Hindlimb muscle (tissue), 1 donor: ENCODE measurements at places on chromosomes 5 and 9.

DNA sequence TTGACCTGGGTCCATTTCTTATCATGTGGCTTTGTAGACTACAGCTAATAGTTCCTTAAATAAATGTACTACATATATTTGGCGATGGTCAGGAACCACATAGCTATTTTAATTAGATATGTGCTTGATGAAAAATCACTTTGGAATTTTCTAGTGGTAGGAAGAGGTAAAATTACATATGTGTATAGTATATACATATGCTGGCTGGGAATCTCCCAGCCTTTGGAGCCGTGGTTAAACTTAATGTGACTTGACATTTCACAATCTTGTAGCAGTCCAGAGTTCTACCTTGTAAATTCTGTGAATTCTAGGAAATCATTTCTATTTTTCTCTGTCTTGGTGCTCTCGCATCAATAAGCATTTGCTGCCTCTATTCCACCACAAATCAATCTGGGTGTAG, 565.0 kb downstream of the DMRTA1 start:
- DNase-seq, result no peak

GRCh38 chr9:129163753-129164152, 14.3 kb downstream of the IER5L start:
- DNase-seq, result no peak

DNA sequence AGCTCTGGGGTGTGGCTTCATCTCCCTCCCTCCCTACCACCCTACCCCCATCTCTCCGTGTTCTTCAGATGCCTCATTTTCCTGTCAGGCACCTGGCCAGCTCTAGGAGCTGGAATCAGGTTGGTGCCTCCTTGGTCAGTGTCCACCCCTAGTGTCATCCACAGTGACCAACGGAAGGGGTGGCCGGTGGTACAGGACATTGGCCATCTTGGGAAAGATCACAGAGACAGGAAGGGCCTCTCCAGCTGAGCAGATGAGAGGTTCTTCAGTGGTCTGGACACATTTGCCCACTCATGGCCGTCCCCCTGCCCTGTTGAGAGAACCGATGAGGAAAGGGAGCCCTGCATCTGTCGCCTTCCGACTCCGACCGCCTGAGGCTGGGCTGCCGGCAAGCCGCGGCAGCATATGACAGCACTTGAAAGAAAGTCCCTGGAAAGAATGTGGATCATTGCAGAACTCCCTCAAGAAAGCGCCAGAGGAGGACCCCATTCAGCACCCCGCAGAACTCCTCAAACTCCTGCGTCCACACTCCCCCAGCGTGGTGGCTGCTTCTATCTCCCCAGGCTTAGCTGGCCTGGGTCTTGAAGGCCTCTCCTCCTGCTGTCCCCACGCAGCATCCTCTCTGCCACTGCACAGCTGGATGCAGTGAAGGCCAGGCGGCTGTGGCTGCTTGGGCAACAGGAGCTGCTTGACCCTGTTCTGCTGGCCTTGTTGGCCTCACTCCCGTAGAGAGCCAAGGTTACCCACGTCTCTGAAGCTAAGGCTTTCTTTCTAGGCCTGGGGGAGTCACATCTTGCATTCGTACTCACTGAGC, 1.9 kb upstream of the CLPTM1L start:
- no peak for DNase-seq

- DNase-seq, result no peak
Observed at GRCh38 chr5:165127941-165128340, 1622.5 kb downstream of the MAT2B start.

- no peak for DNase-seq
Observed at GRCh38 chr5:2800035-2800434, 48.6 kb upstream of the IRX2 start.

DNA sequence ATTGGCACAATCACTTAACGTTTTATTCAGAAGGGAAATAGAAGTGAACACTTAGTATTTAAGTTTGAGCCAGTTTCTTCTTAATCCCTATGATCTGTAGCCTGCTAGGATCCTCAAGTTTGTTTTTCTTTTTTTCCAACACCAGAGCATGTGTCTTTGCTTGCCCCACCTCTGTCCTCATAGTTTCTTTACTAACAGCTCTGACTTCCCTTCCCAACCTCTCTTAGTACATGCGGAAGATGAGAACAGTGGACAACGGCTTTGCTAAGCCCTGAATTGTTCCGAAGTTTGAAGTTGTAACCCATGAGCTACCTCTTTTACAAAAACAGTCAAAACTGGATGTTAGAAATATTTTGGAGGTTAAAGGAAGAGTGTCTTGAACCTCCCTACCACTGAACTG, 61.7 kb upstream of the TAF11L2 start:
- DNase-seq, result no peak

DNA sequence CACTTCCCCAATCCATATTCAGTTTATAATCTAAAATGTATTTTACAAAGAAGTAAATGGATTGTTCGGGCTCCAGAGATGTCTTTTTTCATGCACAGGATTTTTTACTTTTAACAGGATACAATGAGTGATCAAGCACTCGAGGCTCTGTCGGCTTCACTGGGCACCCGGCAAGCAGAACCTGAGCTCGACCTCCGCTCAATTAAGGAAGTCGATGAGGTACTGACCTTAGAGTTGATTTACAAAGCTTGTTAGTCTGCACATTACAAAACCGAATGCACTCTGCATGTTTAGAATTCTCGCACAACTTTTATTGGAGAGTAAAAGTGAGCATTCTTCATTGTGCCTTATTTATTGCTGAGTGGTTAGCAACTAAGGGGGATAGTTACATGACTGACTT, 65.2 kb downstream of the ERAP1 start:
- no peak for DNase-seq

DNA sequence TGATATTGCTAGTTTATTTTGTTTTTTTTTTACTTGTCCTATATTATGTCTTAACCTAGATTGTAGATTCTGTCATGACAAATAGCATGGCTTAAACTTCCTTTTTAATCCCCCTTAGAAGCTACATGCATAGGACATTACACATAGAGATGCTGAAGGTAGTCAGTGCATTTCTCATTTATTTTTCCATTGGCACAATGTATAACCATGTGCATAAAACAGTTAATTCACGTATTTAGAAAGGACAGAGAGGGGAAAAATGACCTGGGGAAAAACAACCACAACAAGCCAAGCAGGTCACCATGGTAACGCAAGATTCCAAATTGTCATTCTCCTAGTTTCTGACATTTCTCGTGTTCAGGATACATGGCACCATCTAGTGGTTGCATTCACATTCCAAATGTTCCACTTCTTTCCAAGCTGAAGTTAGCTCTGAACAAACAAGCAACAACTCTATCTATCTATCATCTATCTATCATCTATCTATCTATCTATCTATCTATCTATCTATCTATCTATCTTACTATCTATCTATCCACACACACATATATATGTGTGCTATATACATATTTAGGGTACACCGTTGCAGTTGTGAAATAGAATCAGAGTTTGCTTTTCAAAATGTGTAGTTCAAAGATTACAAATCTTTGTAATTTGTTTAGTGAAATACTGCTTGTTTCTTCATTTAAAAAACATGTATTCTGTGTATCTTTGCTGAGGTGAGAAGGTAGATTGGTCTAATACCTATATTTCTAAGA, 487.2 kb upstream of the ST8SIA4 start:
- peak; percentile 36 for DNase-seq

DNA sequence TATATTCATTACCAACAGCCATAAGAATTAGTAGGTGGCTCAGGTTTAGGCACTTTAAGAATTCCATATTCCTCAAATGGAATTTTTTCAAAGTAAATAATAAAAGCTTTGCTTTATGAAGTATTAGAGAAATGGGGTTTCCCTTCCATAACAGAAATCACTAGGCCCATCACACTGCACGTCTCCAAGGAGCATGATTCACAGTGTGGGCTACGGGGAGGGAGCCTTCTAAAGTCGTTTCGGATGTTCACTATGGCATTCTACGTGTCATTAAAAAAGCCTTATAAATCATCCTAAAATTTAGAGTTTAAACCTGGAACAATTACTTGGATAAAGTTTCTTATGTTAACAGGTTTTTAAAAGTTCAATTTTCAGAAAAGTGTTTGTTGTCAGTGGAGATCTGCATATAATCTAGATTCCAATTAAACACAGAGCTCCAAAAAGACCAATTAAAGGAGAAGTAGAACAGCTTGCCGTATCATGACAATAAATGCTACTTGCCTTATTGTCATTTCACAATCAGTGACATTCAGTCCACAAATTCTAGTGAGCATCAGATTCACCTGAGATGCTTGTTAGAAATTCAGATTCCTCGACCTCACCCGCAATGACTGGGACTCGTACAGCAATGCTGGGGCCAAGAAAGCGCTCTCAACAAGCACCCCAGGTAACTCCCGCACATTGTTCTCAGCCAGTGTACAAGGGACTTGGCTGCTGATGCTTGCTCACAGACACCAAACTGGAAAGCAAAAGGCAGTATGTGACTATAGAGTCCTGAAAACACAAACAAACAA, 115.7 kb downstream of the NFIB start:
- no peak for DNase-seq

- no peak for DNase-seq
Observed at GRCh38 chr5:24188216-24188925, 456.4 kb downstream of the CDH10 start.

DNA sequence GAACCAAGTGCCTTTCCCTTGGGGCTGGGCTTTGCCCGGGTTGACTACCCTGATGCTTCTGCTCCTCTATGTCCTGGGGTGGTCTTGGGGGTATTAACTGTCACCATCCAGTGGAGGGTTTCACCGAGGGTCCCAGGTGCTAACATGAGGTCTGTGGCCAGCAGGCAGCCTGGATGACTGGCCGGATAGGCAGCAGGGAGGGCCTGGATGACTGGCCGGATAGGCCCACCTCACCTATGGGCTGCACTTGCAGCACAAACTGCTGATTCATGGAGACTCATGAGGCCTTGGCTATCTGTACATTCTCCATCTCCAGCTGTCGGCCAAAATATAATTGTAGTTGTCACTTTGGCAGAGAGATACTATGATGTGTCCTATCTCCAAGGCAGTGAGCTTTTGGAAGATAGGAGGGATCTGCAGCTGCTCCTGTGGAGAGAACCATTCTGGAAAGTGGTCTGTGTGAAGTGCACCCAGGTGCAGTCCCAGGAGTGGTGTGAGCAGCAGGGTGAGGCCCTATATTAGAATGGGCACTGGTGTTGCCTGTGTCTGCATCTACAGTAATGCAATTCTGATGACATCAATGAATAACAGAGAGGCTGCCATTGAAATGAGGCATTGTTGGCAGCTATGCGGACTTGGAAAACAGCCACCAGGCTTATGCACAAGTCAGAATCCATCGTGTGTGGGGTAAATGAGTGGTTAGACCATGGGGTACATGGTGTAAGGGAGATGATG, 26.3 kb upstream of the CDKN2AIPNL start:
- no peak for DNase-seq

DNA sequence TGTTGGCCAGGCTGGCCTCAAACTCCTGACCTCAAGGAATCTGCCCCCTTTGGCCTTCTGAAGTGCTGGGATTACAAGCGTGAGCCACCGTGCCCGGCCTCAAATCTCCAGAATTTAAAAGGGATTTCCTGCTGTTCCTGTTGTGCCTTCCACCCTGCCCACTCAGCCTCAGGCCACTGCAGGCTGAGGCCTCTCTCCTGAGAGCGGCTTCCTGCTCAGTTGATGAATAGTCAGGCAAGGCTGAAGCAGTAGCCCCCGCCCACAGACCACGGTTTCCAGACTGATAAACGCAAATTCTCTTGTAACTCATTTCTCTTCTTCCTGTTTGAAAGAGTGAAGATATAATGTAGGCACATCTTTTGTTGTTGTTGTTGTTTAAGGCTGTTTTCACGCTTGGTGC, 127.0 kb upstream of the PLCXD3 start:
- no peak for DNase-seq
